ENCODE measurements at places on chromosomes 4 and X.

DNA sequence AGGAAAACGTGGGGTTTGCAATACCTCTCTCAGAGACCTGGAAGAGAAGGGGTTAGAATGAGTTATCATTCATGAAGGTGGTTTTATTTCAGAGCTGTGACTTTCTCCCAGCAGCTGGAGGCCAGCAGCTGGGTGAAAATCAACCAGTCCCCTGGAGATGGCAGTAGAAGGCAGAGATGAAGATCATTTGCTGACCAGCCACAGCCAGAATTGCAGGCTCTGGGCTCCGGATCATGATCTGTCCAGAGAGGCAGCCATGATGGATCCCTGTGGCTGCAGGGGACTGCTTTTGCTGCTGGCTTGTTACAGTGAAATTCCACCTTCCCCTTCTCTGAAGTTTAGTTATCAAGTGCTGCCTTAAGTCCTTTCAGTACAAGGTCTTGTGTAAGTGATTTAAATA lies 46.9 kb upstream of the TAB3 start:
- DNase-seq, result no peak

DNA sequence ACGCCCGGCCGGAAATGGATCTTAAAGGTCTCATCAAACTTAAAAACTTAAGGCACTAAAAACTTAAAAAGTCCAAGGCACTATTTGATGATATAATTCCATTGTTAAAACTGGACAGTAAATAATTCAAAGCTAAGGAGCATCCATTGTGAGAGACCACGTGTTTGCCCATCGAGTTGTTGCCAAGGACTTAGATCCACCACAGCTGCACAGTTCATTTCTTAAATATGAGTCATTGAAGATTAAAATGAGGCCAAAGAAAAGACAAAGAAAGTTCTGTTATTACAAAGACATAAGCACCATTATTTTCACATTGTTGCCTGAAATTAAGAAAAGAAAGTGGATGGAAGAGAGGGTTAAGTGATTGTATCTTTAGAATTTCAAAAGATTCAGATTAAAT lies 411.5 kb upstream of the FTHL17 start:
- DNase-seq, result peak; percentile 10

- DNase-seq, result no peak
Observed at GRCh38 chr4:40301603-40302002, 33.5 kb upstream of the CHRNA9 start.

- DNase-seq, result no peak
Observed at GRCh38 chr4:74891037-74891436, 41.9 kb upstream of the PARM1 start.

DNA sequence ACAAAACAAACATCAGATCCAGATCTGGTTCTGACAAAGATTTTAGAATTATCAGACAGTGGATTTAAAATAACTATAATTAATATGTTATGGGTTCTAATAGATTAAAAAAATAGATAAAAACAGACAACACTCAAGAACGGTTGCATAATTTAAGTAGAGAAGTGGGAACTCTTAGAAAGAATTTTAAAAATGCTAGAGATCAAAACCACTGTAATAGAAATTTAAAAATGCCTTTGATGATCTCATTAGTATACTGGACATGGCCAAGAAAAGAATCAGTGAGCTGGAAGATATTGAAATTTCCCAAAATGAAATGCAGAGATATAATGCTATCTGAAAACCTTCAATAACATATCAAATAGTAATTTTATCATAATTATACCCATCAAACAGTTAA lies 28.3 kb upstream of the DYNLT3 start:
- no peak for DNase-seq

DNA sequence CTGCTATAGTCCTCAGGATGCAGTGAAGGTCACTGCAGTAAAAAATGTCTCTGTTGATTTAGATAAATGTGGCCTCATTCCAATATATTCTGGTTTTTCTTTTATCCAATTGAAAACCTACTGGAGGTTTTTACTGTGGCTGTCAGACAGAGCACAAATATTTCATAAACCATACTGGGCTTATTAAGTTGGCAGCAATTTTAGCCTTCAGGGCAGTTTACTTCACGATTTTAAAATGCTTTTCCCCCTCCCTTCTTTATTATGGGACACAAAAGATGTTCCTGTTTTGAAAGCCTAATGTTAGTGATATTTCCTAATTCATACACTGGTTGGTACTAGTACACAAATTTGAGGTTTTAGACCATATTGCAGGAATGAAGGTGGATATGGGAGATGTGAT lies 939.4 kb downstream of the C4orf33 start:
- no peak for DNase-seq

- DNase-seq, result no peak
Observed at GRCh38 chrX:155841232-155841631, 39.9 kb upstream of the VAMP7 start.

DNA sequence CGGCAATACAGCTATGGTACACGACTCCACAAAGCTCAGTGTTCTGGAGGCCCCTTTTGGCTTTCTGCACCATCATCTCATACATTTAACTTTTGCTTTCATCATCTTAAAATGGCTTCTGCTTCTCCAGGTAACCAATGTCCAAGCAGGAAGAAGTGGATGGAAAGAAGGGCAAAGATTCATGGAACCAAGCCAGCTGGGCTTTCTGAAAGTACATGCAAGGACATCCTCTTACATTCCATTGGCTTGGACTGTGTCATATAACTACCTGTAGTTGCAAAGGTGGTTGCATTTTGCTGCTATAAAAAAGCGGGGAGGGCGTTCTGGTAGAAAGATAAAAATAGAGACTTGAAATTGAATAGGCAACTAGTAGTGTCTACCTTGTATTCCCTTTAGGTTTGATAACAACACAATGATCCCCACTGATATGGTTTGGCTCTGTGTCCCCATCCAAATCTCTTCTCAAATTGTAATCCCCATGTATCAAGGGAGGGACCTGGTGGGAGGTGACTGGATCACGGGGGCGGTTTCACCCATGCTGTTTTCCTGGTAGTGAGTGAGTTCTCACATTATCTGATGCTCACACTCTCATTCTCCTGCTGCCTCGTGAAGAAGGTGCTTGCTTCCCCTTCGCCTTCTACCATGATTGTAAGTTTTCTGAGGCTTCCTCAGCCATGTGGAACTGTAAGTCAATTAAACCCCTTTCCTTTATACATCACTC lies 6.7 kb upstream of the FHIP1A start:
- no peak for DNase-seq

DNA sequence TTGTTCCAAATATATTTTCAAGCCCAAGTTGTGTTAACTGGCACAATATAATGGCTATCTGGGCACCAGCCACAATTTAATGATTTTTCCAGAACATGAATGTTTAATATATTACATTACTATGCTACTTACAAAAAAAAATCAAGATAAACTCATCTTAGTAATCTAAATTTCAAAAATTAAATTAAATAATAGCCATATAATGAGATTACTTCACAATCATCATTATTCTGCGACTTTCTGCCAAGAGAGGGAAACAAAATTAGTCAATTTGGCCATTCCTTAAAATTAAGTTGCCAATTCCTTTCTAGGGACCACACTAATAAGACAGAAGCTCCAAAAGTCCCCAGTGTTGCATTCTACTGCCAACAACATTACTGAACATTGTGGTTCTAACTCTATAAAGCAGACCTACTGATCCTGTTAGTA lies 7.5 kb downstream of the NEK1 start:
- DNase-seq, result no peak

DNA sequence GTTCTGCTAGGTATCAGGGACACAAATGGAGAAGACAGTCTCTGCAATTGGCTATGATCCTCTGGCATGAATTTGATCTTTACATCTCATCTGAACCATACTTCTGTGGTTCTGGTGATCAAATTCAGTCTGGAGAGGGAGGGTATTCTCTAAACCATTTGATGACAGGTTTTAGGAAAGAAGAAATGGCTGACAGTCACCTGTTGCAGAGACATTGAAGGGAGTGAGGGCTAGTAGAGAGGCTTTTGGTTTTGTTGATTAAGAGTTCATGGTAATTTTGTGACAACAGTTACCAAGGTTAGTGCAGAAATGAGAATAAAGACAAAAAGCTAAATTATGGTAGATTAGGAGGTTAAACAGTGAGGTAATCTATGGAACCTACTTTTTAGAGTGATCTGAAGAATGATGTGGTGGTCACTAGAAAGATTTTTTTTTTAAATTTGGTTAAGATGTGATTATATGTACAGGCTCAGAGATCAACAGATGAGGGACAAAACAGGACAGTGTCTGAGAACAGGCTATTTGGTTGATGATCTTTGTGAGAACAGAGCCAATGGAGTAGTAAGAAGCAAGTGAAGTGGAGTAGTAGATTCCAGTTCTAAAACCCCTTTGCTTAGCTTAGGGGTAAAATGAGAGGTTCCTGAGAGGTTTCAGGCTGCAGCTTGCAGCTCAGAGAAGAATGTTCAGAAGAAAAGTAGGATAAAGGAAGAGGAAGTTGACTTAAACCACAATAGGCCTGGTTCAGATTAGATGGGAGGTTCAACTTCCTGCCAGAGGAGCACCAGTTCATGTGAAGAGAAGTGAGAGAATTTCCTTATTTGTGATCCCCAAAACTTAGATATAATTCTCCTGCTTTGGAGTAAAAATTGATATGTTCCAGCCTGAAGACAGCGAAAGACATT lies 34.7 kb downstream of the VSIG4 start:
- no peak for DNase-seq

DNA sequence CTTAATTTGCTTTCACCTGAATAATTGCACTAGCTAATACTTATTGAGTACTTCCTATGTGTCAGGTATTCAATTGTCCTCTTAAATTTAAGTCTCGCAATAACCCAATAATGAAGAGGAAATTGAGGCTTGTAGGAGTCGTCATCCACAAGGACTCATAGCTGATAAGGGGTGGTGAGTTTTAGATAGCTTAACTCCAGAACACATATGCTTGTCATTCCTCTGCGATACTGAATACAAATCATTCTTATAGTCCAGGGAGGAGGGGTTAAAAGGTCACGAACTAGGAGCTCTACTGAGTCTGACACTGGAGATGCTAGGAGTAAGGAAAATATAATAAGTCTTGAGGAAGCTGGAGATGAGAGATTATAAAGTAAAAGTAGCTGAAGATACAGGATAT lies 1.4 kb upstream of the PACRGL start:
- DNase-seq, result no peak

- DNase-seq, result no peak
Observed at GRCh38 chr4:105061136-105061696, 85.5 kb upstream of the TET2 start.

- DNase-seq, result no peak
Observed at GRCh38 chr4:62835631-62836030, 1573.6 kb downstream of the TECRL start.

- DNase-seq, result no peak
Observed at GRCh38 chr4:1060621-1061020, 49.2 kb downstream of the FGFRL1 start.

DNA sequence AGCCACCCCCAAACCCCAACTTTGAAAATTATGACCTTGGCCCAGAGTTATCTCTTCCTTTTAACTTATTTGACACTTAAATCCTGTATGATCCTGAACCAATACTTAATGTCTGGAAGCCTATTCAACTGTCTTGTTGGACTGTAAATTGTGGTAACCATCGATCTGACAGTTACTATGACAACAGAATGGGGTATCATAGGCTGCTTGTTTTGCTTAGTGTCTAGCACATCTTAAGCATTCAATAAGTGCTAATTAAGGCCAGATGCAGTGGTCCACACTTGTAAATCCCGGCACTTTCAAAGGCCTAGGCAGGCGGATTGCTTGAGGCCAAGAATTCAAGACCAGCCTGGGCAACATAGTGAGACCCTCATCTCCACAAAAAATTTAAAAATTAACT lies 175.0 kb downstream of the APBB2 start:
- no peak for DNase-seq

GRCh38 chr4:106063009-106063408 lies 167.7 kb downstream of the NPNT start:
- DNase-seq, result no peak

DNA sequence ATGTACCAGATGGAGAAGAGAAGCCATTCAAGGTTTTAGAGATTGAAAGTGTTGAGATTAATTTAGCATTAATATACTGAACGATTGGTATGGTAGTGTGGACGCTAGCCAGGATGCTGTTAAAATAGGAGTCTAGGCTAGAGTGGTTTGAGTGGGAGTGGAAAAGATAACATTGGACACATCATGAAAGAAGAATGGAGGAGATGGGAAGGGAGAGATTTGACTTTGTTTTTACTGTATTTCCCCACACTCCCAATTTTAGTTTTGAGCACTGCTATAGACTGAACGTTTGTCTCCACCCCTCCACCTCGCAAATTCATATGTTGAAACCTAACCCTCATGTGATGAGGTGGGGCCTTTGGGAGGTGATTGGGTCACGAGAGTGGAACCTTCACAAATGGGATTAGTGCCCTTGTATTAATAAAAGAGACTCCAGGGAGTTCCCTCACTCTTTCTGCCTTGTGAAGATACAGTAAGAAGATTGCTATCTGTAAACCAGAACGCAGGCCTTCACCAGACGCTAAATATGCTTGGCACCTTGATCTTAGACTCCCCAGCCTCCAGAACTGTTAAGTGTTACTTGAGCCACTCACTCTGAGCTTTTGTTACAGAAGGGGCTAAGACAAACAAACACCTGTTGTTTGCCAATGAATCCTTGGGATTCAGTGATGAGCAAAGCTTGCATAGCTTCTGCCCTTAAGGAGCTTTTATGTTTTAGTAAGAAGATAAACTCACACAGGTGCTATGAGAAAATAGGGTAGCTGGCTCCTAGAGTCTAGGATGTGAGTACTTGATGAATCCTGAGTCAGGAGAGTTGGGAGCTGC lies 25.8 kb downstream of the USP9X start:
- no peak for DNase-seq

- DNase-seq, result no peak
Observed at GRCh38 chr4:1713003-1713851, 1.1 kb upstream of the SLBP start.

DNA sequence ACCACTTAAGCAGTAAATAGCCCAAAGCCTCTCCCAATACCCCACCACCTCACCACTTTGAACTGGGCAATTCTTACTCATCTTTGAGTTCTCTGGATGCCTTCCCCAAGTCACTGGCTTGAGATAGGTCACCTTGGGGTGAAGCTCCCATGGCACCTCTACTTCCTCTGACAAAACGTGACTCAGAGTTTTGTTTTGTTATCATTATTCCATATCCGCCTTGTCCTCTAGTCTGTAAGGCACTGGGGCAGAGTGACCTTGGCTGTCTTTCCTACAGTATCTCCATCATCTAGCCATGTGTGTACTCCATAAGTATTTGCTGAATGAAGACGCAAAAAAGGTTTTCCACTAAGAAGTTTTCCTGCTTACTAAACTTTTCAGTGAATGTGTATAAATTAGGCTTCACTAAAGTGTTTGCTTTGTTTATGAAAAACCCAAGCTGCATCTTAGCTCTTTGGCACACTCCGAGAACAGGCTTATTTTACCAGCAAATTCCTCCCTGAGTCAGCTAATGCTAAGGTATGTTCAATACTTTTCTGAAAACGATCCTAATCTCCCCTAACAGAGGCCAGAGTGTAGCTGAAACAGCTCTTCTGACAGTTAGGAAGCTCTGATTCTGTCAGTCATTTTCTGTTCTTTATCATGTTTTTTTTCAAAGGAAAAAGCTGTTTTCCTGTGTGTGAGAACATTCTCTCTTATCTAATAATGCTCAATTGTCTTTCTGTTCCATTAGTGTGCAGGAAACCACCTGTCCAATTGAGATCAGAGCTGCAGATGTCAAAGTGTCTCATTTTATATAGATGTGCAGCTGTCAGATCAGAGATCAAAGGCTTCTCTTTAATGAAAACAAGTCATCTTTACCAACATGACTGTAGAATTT lies 30.2 kb upstream of the TSPAN5 start:
- DNase-seq, result peak; percentile 20

- no peak for DNase-seq
Observed at GRCh38 chr4:589219-589963, 13.3 kb upstream of the TMEM271 start.

GRCh38 chr4:142065086-142065647 lies 428.8 kb downstream of the IL15 start:
- DNase-seq, result no peak

All from GM04504 (cell line).